Hepatic stellate cell (primary cell): ENCODE measurements at places on chromosomes 2 and 18.

DNA sequence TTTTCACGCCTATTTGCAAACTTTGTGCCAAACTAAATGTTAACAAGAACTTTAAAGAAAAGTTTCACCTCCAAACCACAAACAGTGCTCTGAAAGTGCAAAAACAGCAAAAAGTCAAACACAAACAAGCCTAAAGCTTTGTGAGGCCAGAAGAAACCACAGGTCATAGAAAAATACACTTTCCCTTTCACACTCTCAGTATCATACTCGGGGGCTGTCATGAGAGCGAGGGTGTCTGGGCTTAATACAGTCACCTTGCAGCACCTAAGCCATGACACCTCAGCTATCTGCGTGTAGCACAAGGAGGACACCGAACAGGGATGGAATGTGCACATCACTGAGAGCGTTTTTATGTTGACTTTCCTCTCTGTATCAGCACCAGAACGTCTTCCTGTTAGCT is 26.6 kb upstream of the SEH1L start:
- no peak for DNase-seq

- DNase-seq = no peak
Measured at GRCh38 chr2:42838133-42838532, 45.8 kb upstream of the HAAO start.

DNA sequence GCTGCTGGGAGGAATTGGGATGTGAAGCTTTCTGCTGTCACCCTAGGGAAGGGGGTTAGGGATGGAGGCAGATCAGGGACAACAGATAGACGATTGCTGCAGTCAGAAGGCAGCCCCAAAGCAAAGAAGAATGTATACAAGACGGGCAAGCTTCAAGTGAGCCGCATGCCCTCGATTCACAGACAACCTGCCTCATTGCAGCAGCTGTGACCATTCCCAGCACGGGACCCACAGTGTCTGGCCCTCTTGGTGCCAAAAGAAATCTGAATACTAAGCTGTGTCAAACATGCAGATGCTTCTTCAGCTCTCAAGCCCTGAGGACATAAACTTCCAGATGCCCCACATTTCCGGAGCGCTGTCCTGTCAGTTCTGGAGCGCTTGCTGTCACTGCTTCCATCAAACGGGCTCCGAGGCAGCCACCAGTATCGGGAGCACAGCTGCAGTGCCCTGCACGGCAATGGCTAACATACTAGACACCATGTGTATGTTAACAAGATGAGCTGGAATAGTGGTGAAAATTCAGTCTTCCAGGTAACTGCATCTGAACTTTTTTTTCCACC is 33.8 kb downstream of the PRELID3A start:
- no peak for DNase-seq

- no peak for DNase-seq
Measured at GRCh38 chr18:570697-571096, 9.5 kb upstream of the CETN1 start.

DNA sequence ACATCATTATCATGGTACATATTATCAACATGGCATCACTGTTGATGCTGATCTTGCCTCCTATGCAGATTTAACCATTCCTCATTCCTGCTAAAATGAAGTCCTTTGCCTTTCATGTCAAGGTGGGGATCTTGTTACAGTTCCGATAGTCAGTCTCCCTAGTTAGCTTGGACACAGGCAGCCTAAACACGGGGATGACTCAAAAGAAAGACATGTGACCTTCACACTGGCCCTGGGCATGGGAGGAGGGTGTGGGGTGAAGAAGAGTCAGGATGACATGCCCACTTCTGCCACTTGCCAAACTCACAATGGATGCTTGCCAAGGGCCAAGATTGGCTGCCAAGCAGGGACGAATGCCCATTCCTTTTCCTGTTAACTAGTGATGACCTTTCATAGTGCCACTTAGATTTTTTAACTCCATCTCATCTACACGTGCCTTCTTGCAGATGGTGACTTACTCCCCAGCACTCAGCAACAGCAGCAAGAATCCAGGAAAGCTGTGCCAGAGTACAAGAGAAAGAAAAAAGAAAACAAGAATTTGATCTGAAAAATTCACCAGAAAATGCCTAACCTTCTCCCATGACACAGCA is 13.9 kb upstream of the SLC1A4 start:
- peak; percentile 61 for DNase-seq

DNA sequence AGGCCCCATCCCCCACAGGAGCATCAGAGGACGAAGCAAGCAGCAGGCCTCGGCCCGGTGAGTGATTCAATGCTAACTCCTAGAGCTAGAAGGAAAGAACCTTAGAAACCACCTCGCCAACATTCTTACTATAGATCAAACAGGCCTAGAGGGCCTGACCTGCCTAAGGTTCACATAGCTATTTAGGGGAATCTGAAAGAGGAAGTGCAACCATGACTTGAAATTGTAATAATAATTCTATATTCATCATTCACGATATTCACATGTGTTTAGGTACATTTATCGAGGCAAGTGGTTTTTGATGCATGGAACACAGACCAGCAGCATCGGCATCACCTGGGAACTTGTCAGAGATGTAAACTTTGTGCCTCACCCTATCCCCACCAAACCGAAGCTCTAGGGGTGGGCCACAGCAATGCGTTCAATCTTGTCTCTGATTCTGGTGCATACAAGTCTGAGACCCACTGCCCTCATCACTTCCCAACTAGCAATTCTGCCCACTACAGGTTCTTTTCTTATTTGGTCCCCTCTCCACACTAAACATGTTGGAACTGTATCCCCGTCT is 78.0 kb upstream of the DNMT3A start:
- no peak for DNase-seq

DNA sequence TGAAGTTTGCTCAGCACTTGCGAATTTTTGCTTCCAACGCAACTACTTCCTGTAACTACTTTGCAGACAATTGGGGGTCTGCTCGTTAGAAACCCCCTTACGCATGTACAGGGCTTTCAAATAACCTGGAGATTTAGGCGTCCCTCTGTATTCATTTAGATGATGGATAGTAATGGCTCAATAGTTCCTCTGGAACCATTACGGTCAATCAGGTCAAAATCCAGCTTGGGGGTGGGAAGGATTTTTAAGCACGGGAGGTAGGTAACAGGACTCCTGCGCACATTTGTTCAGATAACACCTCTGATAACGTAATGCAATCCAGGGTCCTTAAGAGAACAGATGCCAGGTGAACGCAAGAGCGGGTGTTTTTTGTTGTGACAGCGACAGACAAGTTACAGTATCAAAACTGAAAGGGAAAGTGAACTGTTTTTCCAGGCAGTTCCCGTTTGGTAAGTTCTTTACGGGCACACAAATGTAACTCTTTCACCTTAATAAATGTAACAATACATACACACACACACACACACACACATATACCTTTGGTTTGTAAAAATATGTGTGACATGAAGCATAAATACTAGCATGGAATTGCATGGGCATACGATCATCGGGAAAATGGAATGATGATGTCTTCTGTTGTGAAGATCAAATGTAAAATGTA is 3.8 kb upstream of the OSR1 start:
- no peak for DNase-seq

DNA sequence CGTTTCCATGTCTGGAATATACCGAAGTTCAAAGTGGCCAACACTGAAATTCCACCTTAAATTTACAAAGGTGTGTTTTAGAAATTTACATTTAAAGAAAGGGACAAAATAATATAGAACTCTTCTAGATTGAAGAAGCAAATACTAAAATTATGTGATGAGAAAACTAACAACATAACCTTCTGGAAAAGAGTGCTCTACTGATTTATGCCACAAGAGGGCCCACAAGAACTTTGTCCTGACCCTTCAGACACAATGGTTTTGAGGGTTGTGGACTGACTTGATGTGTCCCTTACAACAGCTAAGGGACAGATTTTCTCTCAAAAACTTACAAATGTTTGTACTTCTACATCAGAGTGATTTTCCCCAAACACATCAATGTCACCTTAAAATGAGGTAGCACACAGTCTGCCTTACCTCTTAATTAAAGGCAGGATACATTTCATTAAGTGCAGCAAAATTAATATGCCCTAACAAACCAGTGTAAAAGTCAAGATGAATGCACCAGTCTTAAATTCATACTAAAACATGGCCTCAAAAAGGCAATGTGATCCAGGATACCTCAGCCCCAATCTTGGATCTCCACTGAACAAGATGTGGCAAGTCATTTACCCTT is 36.2 kb downstream of the EIF2AK3 start:
- DNase-seq = peak; percentile 40

GRCh38 chr2:54497763-54498680 is 41.9 kb downstream of the SPTBN1 start:
- DNase-seq = no peak

GRCh38 chr2:216987252-216987821 is 127.5 kb upstream of the TNP1 start:
- no peak for DNase-seq

DNA sequence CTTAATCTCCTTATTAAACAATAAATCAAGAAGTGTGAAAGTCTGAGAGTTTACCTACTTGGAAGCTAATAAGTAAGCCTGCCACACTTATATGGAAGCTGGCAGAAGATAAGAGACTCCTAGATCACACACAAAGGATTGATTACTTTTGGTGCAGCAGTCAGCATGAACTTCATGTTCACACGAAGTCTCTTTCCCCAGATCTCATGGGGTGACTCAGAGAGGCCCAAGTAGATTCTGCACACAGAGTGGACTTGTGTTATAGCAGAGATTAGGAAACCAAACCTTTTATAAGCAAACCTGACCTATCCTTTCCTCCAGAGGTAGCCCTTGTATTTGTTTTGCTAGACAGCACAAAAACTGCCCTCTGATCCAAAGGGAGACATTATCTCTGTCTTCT is 9.9 kb upstream of the GAREM1 start:
- no peak for DNase-seq

- DNase-seq = no peak
Measured at GRCh38 chr18:2442006-2442405, 129.3 kb downstream of the METTL4 start.

GRCh38 chr2:19669559-19669958 is 232.2 kb downstream of the TTC32 start:
- DNase-seq = no peak

DNA sequence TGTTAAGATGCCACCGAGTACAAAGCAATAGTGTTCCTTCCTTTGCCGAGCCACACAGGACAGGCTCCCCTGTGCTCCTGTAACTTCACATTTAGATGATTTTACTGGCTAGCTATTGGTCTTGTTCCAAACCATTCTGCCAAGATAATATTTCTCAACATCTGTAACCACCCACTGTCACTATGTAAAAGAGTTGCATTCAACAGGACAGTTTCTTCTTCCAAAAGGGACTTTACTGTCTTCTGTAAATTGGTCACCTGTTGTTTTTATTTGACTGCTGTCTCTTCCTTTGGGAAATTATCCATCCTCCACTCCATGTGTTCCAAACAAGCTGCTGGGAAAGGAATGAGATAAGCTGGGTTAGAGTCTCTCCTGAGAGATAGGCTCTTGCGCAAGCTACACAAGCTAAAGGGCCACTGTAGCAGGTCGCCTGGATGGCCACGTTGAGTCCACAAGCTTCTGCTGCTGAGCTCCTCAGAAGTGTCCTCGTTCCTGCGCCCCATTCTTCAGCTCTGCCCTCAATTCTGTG is 14.4 kb upstream of the BZW1 start:
- DNase-seq = no peak

DNA sequence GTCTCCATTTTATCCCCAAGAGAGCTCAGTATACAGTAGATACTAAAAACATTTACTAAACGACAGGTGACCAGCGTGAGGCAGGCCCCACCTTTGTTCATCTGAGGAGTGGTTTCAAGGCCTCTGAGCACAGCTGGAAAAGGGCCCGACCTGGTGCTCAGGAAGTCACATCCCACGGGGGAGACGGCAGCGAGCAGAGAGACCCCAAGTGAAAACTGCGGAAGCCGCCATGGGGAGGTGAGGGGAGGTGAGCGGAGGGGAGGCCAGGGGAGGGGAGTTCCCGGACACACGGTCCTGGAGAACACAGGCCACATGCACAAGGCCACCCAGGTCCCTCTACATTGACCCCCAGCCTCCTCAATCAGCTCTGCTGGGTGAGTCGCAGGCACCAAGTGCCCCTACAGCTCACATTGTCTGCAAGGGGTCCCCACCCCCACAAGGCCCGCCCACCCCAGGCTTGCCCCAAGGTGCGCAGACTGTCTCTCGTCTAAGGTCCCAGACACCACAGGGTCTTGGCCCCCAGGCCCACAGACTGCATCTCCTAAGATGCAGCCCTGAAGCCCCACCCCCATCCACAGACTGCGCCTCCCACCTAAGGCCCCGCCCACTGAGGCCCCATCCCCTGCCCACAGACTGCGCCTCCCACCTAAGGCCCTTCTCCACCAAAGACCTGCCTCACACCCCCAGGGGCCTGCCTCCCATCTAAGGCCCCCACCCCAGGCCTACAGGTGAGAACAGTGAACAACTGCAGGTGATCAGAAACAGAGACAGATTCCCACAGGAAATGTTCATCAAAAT is 19.1 kb downstream of the PARD6G start:
- DNase-seq = no peak

- DNase-seq = no peak
Measured at GRCh38 chr2:189504238-189504637, 63.0 kb downstream of the WDR75 start.

- no peak for DNase-seq
Measured at GRCh38 chr2:170362313-170362870, 184.4 kb downstream of the MYO3B start.

GRCh38 chr2:173394091-173394974 is 39.7 kb downstream of the CDCA7 start:
- no peak for DNase-seq

DNA sequence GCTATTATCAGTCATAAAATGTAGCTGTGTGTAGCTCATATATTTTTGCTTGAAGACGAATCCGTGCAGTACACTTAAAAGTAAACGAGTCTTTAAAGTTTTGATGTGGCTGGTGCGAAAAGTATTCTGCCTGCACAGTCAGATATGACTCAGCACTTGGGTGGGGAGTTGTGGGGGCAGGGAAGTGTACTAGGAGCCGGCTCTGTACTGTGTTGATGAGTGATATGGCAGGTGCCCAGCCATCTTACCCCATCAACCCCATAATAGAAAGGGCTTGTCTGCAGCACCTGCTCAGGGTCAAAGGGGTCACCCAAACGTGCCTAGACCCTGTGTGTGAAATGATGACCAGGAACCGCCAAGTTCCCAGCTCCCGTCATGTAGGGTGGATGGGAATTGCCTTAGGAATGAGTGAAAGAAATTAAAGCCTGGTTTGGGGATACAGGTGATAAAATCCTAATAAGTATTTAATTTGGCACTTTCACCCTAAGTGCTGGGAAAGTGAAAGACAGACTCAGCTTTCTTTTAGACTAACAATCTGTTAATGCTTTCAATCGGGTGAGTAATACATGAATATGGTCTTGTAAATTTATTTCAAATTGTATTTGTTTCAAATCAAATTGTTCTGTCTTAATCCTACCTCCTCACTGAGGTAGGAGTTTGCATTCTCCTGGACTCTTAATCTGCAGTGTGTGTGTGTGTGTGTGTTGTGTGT is 48.0 kb downstream of the BCL2L11 start:
- peak; percentile 85 for DNase-seq

DNA sequence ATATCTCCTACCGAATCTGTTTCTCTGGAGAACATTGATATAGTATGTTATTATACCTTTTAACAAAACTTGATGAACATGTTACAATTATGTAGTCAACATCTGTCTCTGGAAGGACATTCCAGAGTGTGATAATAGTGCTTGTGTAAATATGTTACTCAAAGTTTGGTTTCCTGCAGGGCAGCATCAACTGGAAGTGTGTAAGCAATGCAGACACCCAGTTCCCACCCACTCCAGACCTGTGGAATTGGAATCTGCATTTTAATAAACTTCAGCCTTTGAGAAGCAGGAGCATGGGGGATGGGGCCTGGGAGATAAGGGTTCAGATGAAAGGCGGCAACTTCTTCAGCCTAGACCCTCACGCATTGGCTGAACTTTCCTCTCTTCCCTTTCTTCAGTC is 398.9 kb downstream of the RND3 start:
- DNase-seq = no peak
